ENCODE measurements at places on chromosomes 12 and 14.

DNA sequence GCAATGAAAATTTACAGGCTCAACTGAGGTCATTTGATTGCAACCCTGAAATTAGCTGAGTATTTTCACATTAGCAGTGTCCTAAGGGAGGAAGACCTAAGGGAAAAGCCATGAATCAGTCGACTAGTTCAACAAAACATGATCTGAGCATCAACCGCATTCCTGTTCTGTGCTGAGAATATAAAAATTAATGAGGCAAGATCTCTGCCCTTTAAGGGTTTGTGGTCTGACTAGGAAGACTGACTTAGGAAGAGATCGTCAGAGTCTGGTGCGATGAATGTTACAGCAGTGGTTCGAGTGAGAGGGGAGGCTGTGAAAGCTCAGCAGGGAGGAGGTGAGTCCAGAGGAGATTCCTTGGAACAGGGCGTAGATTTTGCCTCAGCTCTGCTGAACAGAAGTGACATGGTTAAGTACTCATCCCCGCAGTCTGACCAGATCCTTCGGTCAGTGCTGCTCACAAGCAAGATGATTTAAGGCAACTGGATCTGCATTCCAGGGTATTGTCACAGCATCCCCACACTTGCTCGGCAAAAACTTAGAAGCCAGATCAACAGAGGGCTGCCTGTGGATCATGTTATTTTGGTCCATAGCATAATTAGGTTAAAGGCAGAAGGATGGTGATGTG, 49.6 kb downstream of the BMAL2 start:
- no peak for DNase-seq

- DNase-seq = no peak
Measured at GRCh38 chr14:95047754-95048153, 109.6 kb downstream of the DICER1 start.

DNA sequence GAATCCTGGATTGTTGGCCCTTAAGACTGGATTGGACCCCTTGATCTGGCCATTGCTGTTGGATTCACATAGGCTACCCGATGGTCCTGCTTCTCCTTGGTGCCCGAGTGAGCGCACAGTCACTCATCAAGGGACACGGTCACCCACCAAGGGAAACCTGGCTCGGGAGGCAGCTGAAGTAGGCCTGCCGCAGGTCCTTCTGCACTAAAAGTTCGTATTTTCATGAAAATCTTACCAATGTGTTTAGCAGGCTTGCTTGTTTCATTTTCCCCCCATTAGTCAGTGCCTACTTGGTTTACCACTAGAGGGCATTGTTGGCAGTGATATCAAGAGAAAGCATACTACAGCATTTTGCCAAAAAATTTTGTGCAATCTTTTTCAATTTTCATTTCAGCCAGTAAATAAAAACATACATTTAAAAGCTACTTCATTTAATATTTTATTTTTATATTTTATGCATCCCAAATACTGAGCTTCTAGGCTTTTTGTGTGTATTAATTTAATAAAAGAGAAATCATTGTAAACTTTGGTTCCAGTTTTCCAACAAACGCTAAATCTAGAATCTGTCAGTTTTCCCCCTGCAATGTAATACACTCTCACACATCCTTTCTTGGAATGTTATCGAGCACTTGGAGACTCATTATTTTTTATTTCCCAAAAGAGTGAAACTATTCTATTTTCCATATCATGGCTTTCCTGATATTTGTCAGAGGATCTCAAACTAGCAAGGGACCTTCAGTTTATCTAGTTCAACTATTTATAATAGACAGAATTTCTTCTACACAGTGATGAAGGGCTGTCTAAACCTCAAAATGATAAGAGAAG, 116.7 kb downstream of the LMNTD1 start:
- peak; percentile 70 for DNase-seq

DNA sequence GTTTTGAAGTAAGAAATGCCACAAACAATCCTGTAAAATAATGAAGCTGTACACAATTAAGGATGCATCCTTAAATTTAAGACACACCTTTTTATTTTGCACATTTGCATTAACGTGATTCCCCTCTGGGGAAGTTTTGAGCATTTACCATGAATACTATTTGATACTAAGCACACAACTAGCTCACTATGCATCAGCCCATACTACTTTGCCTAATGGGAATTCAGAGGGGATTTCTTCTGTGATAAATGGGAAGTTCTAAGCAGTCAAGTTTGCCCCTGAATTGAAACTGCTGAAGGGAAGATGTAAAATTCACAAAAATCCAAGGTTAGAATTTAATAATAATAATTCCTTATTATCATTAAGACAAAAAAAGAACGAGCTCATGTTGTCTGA, 27.4 kb downstream of the SINHCAF start:
- peak; percentile 92 for DNase-seq

DNA sequence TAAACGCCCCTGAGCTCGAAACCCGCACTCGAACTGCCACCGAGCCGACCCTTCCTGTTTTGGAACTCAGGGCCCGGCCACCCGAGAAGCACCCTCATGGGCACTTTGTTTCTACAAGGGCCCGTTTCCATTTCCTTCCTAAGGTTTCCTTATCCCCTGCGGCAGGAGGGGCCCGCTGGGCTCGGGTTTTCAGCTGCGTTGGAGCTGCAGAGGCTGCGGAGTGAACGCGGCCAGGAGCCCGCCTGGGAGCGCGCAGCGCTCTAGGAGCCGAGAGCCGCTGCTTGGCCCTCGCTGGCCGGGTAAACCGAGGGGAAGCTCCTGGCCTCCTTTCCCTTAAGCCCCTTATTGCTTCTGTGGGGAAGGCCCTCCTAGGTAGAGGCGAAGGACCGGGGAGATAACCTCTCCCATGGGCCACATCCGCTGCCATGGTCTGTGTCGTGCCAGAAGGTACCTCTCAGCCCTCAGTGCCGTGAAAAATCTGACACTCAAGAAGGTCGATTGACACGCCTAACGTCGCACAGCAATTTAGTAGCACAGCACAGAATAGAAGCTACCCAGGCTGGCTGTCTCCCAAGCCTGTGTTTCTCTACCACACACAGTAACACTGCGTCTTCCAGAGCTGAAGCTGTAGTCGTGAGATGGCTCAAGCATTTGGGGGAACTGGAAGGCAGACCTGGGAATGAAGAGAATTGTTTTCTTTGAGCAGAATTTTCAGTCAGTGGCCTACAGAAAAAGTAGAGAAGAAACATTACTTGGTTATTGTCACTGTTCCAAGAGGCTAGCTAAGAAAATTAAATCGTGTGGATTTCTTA, 12.9 kb upstream of the CALM1 start:
- DNase-seq = peak; percentile 60

Data from suppressor macrophage treated with lipopolysaccharide for 1 hour (primary cell).